Fibroblast of skin of back (primary cell): ENCODE measurements at places on chromosomes 1 and 21.

- peak; percentile 32 for DNase-seq
Measured at GRCh38 chr1:211133393-211133835, 534 bp downstream of the KCNH1 start.

DNA sequence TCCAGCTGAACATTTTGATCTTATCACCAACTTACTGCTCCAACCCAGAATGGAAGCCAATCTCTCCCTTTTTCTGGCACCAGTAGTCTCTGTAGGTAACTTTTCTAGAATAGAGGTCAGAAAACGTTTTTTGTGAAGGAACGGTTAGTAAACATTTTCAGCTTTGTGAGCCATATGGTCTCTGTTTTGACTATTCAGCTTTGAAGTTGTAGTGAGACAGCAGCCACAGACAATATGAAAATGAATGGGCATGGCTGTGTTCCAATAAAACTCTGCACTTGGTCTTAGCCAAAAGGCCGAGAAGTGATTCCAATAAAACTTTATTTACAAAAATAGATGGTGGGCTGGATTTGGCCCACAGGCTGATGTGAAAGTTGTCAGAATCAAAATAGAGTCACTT, 28.9 kb downstream of the MAP10 start:
- no peak for DNase-seq

GRCh38 chr1:233695901-233696300, 82.0 kb downstream of the KCNK1 start:
- no peak for DNase-seq

DNA sequence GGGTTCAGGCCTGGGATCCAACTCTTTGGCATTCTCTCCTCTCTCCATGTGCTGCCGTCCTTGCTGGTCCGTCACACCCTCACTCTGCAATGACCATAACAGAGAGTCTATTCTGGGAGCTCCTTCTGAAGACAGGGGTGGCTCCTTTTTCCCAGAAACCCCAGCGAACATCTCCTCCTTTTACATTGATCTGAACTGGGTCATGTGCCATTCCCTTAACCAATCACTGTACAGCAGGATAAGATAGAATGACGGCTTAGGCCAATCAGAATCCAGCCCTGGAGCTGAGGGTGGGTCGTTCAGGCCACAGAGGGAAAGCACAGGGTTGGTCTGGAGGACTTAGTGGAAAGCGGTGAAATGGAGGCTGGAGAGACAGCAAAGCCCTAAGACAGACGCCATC, 740.1 kb downstream of the MATN1 start:
- DNase-seq, result no peak

- no peak for DNase-seq
Measured at GRCh38 chr1:246786606-246787238, 62.5 kb downstream of the SCCPDH start.

DNA sequence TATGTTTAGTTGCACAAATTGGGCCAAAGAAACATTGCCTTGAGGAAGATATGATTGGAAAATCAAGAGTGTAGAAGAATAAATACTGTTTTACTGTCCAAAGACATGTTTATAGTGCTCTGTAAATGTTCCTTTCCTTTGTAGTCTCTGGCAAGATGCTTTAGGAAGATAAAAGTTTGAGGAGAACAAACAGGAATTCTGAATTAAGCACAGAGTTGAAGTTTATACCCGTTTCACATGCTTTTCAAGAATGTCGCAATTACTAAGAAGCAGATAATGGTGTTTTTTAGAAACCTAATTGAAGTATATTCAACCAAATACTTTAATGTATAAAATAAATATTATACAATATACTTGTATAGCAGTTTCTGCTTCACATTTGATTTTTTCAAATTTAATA, 43.0 kb downstream of the CD46 start:
- no peak for DNase-seq

DNA sequence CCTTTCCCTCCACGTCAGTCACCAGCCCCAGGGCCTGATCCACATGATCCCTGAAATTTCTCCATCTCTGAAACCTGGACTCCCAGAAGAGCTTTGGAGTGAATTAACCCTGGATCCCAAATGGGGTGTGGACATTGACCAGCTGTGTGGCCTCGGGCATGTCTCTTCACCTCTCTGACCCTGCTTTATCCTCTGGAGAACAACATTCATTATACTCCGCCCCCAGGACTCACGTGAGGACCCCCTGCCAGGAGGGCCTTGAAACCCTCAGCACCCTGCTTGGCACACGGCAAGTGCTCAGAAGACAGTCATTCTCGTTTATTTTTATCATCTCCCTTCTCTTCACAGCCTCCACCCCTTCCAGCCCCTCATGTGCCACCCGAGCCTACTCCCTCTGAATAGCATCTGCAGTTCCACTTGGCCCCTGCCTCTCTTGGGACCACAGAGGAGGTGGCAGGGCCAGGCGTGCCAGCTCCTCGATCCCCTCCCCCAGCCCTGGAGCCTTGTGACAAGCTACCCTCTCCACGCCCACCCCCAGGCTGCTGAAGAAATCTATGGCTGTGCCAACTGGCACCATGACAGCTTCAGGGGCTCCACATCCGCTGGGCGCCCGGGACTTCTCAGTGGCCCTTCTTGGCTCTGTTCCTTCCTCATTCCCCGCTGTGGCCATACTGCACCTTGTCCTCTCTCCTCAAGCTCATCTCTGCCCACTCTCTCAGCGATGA, 18.0 kb downstream of the ADGRB2 start:
- peak; percentile 20 for DNase-seq

DNA sequence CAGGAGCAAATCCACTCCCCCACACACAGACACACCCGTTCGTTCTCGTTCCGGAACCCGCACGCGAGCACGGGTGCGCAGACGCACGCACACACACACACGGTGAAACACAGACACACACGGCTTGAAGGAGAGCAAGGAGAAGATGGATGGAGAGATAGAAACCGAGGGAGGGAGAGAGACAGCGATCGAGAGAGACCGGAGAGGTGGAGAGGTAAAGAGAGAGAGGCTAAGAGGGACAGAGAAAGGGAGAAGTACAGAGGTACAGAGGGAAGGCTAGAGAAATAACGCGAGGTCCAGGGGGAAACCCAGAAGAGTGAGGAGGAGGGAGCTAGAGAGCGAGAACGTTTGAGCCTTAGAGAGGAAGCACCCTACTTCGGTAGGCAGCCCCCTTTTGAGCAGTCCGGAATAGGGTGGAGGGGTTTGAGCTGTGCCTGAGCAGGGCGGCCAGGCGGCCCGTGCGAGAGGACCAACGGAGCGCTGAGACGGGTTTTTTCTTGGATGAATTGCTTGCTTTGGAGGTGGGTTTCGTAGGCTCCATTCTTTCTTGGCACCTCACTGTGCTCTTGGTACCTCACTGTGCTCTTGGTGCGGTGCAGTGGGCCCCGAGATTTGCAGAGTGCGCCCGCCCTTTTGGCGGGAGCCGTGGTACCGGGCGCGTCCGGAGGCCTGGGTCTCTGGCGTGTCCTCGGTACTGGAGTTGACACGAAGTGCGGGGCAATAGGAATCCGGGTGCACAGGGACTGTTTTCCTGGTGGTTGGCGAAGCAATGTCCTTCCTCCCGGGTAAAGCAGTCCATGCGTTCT, 88.4 kb upstream of the RHOU start:
- peak; percentile 44 for DNase-seq

- DNase-seq, result no peak
Measured at GRCh38 chr1:39528082-39528481, 36.6 kb downstream of the BMP8A start.

DNA sequence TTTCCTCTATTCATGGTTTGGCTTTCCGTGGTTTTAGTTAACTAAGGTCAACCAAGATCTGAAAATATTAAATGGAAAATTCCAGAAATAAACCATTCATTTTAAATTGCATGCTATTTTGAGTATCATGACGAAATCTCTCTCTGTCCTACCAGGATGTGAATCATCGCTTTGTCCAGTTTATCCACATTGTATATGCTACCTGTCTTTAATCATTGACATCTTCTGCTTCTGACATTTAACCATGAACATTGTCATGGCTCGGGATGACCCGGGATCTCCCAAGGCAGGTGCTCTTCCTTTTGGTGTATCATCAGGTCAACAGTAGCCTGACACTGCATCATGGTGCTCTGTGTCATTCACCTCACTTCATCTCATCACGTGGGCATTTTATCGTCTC, 125.5 kb upstream of the HNRNPU start:
- DNase-seq, result no peak

GRCh38 chr21:46620846-46621245, 14.6 kb upstream of the PRMT2 start:
- no peak for DNase-seq

GRCh38 chr1:17540255-17541001, 930 bp downstream of the ARHGEF10L start:
- DNase-seq, result peak; percentile 65

- DNase-seq, result no peak
Measured at GRCh38 chr1:37475380-37476086, 1.2 kb downstream of the ZC3H12A start.

- DNase-seq, result no peak
Measured at GRCh38 chr1:30108186-30108585, 615.2 kb downstream of the MATN1 start.

DNA sequence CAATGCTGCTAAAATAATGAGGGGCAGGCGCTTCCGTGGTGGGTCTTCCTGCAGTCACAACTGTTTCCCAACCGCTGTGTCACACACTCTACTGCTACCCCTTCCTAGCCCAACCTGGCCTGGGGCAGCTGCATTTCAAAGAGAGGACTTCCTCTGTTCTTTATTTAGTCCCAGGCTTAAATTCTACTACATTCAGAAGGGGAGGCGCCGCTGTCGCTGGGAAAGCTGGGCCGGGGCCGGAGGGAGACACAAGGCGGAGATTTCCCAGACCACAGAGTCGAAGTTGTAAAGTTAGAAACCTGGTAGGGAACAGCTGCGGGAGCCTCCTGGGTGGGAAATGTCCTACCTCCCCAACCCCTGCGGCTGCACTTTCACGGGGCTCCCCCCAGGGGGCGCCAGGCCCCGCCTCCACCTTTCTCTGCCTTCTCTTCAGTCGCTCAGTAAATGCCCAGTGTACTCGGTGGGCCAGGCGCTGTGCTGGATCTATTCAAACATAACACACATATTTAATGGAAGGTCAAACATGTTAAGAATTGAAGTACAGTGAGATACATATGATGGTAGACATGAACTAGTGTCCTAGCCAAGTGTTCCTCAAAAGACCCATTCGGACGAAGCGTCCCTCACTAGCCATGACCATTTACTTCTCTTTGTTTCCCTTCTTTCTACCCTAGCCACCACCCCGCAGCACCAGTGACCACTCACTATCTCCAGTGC, 23.1 kb downstream of the DYRK3 start:
- no peak for DNase-seq

DNA sequence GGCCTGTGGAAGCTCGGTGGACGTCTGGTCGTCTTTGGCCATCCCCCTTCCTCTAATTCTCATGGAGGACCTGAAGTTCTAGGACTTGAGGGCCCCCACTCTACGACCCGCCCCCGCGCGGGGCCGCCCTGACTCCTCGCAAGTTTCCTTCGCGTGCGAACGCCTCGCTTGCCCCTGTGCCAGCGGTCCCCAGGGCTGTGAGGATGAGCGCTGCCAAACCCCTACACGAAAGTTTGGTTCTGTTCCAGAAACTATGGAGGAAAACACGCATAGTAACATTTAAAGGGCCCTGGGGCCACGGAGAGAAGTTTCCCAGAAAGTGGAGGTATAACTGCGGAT, 304 bp upstream of the GNG12 start:
- peak; percentile 82 for DNase-seq

DNA sequence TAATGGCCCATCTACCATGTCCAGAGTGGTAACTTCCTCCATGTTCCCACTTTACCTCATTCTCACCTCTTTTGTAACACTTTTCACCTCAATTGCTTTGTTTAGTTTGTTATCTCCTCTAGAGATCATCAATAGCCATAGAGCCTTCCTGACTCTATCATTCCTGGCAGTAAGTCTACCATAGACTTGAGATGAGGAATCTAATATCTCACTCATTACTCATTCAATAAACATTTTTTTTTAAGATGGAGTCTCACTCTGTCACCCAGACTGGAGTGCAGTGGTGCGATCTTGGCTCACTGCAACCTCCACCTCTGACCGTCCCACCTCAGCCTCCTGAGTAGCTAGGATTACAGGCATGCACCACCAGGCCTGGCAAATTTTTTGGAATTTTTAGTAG, 7.1 kb downstream of the NMNAT2 start:
- peak; percentile 15 for DNase-seq

- DNase-seq, result no peak
Measured at GRCh38 chr1:234735476-234735875, 125.5 kb upstream of the IRF2BP2 start.

DNA sequence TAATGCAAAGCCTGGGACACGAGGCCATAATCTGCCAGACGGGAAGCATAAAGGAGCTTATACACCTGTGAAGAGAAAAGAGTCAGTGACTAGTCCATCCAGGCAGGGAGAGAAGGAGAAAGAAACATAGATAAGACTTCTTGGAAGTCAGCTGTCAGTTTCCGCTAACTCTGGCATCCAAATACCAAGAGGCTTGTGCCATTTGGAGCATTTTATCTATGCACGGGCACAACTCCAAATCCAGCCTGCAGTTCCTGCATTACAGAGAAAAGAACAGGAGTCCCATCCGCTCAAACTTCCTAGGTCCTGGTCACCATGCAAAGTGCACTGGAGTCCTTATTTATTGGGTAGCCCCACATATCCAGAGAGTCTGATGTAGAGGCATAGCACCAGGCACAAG, 27.9 kb downstream of the SEC16B start:
- DNase-seq, result no peak

GRCh38 chr1:228009828-228010775, 3.3 kb downstream of the WNT3A start:
- no peak for DNase-seq

GRCh38 chr1:162667381-162668080, 35.3 kb downstream of the DDR2 start:
- no peak for DNase-seq

DNA sequence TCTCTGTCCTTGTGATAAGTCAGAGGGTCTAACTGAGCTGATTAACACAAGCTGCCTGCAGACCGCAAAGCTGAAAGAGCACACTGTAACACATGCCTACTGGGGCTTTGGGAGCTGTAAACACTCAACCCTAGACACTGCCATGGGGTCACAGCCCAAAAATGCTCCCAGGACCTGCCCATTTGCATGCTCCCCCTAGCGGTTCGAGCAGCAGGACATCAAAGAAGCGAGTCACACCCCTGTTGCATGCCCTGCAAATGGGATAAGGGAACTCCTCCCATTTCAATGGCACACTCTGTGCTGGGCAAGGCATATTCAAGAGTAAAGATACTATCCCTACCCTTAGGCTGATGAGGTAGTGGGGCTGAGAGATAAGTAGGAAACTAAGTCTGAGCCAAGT, 22.8 kb downstream of the LCE3E start:
- no peak for DNase-seq

- peak; percentile 36 for DNase-seq
Measured at GRCh38 chr1:231040019-231040799, at the start of gene FAM89A. Gene FAM89A (minus strand): TSS chr1:231040254. CDS start chr1:231040211, 43 bp downstream.

DNA sequence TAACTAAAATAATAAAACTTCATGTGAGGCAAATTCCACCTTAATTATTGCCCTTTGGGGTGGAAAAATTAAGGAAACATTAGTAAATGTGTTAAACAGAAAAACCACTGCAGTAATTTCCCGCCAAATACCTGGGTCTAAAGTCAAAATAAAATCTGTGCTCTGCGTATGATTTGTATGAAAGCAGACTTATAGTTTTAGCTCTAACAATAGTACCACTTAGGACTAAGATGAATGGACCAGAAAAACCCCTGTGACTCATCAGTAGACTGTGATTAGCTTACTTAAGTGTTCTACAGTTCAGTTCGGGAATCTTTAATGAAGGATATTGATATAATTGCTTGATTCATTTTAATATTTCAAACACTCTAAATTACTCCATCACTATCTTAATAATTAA, 23.3 kb upstream of the C1orf105 start:
- DNase-seq, result peak; percentile 59

GRCh38 chr1:171313319-171313834, 606 bp upstream of the FMO4 start:
- no peak for DNase-seq

- DNase-seq, result no peak
Measured at GRCh38 chr1:68278221-68278620, 45.9 kb upstream of the WLS start.
